Fibroblast of mammary gland (primary cell): ENCODE measurements at places on chromosomes 11 and 22.

- DNase-seq, result peak; percentile 44
Measured at GRCh38 chr22:35154937-35155387, 89.0 kb downstream of the ISX start.

DNA sequence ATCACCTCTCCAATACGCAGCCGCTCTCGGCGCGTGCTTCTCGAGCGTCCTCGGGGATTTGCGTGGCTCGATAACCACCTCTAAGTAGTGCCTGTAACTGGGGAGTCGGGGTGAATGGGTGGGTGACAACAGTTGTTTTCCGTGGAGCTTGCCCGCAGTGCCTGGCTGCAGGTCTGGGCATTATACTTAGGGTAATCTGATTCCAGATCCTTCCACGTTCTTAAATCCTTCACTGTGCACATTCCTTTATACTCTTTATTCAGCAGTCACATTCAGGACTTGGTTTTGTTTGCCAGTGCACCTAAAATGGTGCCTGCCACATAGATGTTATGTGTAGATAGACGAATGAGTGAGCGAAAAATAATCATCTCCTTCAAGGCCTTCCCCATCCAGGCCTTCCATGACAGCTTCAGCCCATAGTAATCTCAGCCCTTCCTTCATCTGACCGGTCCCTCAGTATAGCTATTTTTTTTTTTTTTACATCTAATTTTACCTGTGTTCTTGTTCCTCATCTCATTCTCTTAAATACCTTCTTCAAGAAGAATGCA, 602 bp downstream of the NAT10 start:
- DNase-seq, result peak; percentile 23

DNA sequence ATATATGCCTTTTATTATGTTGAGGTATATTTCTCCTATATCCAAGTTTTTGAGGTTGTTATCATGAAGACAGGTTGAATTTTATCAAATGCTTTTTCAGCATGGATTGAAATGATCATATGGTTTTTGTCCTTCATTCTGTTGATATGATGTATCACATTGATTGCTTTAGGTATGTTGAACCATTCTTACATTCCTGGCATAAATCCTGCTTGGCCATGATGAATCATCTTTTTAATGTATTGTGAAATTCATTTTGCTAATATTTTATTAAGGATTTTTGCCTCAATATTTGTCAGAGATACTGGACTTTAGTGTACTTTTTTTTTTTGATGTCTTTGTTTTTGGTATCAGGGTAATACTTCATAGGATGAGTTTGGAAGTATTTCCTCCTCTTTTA, 283.8 kb upstream of the C11orf87 start:
- peak; percentile 35 for DNase-seq

DNA sequence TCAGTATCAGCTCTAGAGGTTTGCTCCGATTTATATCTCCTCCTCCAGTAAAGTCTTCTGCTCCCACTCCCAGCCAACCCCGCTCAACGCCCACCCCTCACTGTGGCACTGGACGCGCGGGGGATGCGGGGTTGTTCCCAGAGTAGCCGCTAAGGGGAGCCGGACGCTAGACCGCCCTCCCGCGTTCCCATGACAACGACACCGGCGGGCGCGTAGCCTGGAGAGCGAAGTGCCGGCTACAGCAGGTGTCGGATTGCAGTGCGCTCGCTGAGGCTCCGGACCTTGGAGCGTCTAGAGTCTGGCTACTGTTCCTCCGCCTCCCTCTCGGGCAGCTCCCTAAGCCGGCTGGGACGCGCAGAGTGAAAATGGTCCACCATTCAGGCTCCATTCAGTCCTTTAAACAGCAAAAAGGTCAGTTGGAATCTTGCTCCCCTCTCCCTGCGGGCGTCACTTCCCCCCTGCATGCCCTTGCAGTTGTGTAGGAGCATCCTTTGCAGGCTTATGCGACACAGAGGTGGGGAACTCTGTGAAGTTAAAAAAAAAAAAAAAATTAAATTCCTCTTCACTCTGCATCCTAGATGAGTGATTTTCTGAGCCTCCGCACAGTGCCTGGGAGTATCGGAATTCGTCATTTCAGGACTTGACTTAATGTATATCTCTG, at the start of gene ANO3:
ANO3 (plus strand) TSS at position 220 of the 661 bp plus-strand sequence; CDS start at position 366, 146 bp downstream.
- peak; percentile 79 for DNase-seq
